Fibroblast of mammary gland (primary cell): ENCODE measurements at places on chromosomes 3 and 15.

GRCh38 chr3:159239059-159239458 lies 437.2 kb downstream of the MFSD1 start:
- peak; percentile 57 for DNase-seq

DNA sequence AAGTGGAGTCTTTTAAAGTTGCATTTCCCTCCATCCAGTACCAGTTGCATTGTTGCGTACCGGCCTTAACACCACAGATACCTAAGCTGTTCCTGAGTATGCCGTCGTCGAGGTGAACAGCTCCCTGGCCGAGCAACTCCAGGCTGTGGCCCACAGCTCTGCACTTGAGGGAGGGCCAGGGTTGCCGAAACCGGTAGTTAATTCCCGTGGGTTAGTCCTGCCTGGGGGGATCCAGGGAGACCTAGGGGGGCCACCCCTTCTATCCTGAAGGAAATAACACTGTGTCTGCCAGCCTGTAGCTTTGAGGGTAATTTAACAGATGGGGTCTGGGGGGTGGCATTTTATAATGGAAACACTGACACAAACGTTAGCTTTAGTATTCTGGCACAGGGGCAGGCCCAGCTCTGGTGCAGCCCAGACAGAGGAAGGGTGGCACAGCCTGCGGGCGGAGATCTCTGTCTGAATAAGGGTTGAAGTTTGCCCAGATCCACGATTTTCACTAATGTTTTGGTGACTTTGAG lies 60.8 kb downstream of the RGMA start:
- DNase-seq: peak; percentile 12

DNA sequence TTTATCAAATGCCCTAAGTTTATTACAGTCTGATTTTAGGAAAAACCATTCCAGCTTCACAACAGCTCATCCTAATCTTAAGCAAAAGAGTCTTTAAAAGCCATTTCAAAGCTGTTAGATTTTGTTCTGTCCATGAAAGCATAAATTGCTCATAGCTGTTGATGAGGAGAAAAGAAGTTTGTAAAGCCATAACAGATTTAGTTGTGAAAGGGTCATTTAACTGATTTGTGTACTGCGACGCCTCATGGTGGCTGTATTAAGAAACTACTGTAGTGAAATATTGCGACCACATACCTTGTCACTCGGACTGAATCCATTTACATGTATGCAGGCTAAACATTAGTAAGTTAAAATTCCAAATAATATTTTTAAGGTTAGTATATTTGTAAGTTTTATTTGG lies 20.9 kb downstream of the BBX start:
- DNase-seq: peak; percentile 31

- no peak for DNase-seq
Measured at GRCh38 chr3:119679874-119680273, 2.7 kb upstream of the COX17 start.

GRCh38 chr3:166713787-166714186 lies 666.3 kb downstream of the ZBBX start:
- DNase-seq: no peak

- no peak for DNase-seq
Measured at GRCh38 chr3:30852833-30853232, 41.6 kb downstream of the GADL1 start.

DNA sequence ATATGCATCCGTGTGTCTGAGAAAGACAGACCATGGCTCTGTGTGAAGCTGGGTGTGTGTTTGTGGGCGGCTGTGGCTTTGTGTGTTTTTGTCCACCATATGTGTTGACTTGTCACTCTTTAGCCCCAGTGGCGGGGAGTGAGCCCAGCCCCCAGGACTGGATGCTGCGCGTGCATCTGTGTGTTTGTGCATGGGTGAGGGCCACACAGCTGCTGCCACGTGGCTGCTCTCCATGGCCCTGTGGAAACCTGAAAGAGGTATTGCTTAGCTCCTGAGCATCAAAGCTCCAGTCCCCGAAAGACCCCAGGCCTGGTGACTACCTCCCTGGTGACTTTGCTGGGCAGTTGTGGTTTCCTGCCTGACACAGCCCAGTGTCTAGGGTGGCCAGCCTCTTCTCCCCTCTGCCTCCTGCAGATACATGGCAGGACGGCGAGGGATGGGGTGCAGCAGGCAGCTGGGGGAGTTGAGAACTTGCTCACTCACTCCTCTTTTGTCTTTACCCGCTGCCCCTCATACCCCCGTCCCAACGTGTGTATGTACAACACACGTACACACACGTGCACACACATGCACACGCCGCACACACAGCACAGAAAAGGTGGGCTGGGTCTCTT lies 6.5 kb downstream of the EPHB3 start:
- no peak for DNase-seq

- DNase-seq: no peak
Measured at GRCh38 chr15:66745530-66746230, 43.6 kb downstream of the SMAD6 start.

DNA sequence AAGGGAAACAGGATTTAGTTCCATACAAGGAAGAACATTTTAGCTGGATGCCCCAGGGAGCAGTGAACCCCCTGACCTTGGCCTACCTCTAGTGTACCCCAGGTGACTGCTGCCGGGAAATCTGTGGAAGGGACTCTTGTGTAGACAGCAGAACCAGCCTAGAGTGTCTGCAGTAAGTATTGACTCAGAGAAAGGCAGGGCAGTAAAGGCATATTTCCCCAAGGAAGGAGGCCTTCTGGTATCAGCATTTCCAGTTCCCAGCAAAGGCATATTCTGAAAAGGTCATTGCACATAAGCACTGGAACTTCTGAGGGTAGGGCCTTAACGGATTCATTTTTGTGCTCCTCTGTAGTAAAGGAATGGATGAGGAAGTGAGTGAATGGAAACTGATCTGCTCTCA lies 246.2 kb downstream of the FAM43A start:
- DNase-seq: no peak

DNA sequence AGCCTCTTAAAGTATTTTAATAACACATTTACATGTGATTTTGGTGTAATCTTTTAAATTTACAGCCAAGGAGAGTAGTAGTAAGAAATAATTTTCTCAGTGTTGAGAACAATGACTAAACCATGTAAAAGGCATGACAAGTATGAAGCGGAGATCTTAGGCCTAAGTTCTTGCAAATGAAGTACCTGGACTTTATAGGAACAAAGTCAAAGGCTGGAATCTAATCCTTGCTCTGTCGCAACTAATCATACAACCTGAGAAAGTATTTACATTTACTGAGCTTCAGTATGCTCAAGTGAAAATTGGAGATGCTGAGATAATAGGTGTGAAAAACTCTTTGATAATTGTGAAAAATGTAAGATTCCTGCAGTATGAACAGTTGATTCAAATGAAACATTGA lies 86.4 kb upstream of the VGLL3 start:
- no peak for DNase-seq

DNA sequence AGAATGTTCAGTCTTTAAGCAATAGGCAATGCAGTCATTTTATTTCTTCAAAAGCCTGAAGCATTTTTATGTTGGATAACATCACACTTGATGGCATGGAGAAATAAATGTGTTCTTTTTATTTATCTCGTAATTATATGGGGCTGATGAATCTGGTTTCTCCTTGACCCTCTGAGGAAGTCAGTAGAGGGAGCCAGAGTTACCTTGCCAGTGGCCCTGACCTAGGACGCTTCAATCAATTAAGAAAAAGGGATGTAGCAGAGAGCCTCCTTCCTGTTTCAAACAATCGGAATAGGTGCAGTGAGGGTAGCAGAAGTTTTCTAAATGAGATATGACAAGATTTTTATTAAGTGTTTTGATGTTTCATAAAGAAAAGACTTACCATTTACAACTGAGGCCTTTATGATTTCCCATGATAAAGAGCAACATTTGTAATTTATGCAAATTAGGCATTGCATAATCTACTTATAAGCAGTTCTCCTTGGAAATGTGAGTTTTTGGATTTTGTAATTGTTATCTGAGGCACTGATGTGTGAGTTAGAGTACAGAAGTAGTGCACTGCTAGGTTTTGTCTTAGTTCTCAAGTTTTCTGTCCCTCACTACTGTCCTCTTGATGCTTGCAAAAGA lies 129.1 kb downstream of the RAP2B start:
- DNase-seq: peak; percentile 52
